ENCODE measurements at places on chromosomes 3 and 15.
A peak's percentile ranks its signal among the peaks of the same experiment; 100 is the strongest.

- no peak for DNase-seq
Measured at GRCh38 chr3:108208831-108209230, 13.4 kb downstream of the IFT57 start.

- no peak for DNase-seq
Measured at GRCh38 chr3:12914088-12914487, 72.7 kb upstream of the RPL32 start.

GRCh38 chr3:181358562-181358961, 353.2 kb upstream of the SOX2 start:
- DNase-seq: no peak

- no peak for DNase-seq
Measured at GRCh38 chr15:88174571-88174970, 82.0 kb downstream of the NTRK3 start.

DNA sequence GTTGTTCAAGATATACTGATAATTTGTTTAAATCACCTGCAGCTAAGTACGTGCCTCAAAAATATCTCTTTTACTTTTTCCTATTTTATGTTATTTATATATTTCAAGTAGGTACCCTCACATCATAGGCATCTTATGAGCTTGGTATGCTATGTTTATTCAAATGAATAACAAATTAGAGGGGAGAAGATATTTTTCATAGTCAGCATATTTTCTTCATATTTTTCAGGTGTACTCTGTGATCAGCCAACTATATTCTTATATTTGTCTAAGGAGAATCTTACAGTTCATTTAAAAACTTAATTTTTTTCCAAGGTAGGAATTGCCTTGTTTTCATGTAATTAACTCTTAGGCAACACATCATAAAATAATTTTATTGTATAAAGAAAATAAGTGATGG, 421.1 kb upstream of the GRM7 start:
- DNase-seq: no peak

DNA sequence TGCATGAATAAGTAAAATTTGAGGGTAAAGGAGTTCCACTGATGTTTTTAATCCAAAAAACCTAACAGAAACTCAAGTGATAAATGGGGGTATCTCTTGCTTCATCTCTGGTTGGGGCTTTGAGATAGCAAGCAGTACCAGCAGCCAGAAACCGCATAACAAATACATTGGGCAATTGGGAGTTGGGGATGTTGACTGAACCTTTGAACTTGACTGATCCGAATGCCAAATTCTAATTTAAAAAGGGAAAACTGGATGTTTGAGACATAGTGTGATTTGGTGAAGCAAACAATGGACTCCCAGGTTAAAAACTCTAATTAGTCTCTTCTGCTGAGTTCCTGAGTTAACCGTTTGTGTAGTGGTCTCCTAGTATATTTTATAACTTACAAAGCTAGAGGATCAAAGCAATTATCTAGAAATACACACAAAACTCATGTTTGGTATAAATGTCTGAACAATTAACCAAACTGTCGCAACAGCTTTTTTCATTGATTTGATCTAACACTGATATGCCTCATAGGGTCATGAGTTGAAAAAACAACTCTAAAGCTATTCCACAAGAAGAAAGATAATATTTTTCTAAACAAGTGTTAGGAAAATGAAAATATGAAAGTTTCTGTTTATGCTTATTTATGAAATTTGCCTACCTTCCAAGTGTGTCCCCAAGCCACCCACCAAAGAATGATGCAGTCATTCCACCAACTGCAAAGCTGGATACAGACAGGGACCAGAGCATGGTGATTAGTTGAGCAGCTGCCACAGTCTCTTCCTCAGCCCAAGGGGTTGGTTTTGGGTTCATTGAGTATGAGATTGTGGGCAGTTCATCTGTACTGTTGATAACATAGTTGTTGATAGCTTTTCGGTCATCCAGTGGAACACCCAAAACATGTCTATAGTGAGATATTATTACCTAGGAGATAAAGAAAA, 12.4 kb downstream of the SLC2A2 start:
- no peak for DNase-seq

- no peak for DNase-seq
Measured at GRCh38 chr3:167521006-167521355, 47.1 kb upstream of the SERPINI2 start.

- peak; percentile 58 for DNase-seq
Measured at GRCh38 chr3:39260957-39261356, 18.9 kb downstream of the CX3CR1 start.

- DNase-seq: no peak
Measured at GRCh38 chr3:155031186-155031585, 48.9 kb upstream of the MME start.

GRCh38 chr3:72976281-72976741, 20.3 kb upstream of the PPP4R2 start:
- no peak for DNase-seq

GRCh38 chr3:46393554-46394434, 13.1 kb downstream of the CCR5AS start:
- DNase-seq: no peak

DNA sequence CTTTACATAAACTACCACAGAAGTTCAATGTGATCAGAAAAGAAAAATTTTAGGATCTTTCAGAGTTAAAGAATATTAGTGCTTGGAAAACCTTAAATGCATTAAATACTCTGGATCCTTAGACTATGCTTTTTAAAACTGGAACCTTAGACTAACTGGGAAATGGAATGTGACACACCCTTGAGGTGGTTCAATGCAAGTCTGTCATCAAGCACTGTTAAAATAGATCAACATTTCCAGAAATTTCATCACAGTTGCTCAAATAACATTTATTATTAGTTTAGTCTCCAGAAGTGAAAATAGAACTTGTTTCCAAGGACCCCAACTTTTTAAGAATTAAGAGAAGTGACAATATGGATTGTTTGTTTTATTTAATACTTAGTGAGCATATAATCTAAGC, 71.8 kb downstream of the GAP43 start:
- DNase-seq: no peak

- DNase-seq: no peak
Measured at GRCh38 chr3:98012979-98013378, 22.1 kb downstream of the GABRR3 start.

GRCh38 chr15:101107625-101108460, 144.0 kb downstream of the CHSY1 start:
- DNase-seq: no peak

GRCh38 chr15:42059661-42060476, 34.5 kb downstream of the PLA2G4D start:
- peak; percentile 84 for DNase-seq

- DNase-seq: no peak
Measured at GRCh38 chr3:17195192-17195611, 310.4 kb downstream of the PLCL2 start.

DNA sequence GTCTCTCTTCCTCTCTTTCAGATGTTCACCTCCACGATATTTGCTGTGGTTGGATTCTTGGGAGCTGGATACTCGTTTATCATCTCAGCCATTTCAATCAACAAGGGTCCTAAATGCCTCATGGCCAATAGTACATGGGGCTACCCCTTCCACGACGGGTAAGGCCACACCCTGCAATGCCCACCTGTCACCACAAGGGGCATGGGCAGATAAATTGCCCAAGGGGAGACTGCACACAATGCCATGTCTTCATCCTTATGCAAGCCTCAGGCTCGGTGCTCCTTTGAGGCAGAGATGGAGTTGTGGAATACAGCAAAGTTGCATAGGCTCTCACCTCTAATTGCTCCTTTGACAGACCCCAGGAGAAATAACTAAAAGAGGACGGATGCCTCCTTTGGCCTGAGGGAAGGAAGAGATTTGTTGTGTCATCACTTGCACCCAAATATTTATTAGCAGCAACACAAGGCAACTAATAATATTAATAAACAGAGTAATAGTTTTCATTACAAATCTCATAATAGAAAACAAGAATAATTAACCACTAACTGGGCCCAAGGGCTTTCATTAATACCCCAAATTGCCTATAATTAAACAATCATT, 13.2 kb downstream of the TM4SF4 start:
- no peak for DNase-seq

DNA sequence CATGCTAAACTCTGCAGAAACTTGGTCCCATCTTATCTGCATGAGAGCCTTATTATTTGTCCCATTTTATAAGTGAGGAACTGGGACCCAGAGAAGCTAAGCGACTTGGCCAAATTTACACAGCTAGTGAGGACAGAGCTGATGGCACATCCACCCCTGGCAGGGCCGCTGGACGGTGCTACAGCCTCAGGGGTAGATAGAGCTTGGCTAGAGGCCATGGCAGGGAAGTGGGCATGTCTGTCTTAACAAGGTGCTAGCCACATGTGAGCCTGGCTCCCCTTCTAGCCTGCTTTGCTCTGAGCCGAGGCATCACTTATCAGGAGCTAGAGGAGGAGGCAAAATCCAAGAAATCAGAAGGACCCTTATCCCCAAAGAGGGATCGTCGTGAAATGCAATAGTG, 36.7 kb upstream of the SYNM start:
- no peak for DNase-seq

DNA sequence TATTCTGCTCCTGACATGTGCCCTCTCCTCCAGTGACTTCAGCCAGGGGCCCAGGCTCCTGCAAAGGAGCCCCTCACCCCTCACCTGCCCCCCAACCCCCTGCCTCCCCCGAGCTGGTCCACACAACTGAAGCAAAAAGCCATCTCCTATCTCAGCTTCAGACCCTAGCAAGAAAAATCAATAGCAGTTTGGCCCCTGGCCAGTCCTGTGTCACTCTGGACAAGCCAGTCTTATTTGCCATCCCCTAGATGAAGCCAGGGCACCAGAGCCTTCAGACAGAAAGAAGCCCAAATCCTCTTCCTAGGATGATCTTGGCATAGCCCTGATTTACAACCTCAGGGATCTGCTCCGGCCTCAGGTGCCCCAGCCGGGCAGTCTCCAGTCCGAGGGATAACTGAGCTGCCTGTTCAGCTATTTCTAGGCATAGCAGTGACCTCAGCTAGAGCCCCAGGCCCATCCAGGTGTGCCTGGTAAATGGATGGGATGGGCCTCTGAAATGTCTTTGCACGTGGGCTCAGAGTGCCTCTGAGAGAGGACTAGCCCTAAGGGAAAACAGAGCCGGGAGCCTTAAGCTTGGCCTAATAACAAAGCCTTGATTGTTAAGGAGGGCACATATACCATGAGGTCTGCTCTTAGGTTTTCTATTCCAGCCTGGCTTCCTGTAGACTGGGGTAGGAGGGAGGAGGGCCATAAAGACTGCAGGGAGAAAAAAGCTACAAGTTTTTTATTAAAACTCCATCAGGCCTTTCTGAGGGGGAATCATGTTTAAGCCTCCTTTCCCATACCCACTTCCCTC, 242.0 kb downstream of the SHQ1 start:
- no peak for DNase-seq

- no peak for DNase-seq
Measured at GRCh38 chr3:58577269-58577821, at the start of gene FAM107A. Gene FAM107A, minus strand, starts transcription at chr3:58577391. Its CDS starts 7,531 bp downstream, at chr3:58569860.

DNA sequence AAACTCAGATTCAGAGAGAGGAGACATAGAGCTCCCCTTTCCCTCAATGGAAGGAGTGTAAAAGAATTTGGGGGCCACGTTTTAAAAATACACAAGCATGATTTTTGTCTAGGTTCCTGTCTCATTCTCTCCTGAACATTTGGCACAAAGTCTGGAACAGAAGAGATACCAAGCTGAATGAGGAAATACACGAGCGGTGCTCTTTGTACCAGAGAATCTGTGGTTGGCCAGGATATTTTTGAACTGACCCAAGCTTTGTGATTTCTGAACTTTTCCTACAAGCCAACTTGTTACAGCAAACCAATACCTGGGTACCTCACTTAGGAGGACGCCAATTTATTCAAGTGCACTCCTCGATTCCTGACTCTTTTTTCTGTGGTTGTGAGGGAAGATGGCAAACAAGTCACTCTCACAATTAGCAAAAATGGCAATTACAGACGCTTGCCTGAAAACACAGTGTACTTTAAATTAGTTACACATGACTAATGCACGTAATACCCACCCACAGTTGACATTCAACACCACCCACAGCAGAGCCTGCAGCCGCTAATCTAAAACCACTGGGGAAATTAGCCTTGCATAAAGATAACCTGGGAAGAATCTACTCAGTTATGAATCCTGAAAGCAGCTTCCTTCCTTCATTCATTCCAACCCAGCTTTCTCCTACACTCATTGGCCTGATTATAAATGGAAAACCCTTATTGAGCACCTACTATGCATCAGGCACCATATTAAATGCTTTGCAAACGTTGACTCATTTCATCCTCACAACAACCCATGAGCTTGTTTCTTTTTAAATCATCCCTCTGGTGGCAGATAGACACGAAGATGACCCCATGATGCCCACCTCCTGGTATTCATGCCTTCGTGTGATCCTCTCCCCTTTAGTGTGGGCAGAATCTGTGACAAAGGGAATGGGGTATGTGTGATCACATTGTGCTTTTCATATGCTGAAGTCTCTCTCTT, 293.5 kb downstream of the KBTBD8 start:
- DNase-seq: no peak

- DNase-seq: no peak
Measured at GRCh38 chr3:70779296-70779695, 466.9 kb upstream of the MDFIC2 start.

DNA sequence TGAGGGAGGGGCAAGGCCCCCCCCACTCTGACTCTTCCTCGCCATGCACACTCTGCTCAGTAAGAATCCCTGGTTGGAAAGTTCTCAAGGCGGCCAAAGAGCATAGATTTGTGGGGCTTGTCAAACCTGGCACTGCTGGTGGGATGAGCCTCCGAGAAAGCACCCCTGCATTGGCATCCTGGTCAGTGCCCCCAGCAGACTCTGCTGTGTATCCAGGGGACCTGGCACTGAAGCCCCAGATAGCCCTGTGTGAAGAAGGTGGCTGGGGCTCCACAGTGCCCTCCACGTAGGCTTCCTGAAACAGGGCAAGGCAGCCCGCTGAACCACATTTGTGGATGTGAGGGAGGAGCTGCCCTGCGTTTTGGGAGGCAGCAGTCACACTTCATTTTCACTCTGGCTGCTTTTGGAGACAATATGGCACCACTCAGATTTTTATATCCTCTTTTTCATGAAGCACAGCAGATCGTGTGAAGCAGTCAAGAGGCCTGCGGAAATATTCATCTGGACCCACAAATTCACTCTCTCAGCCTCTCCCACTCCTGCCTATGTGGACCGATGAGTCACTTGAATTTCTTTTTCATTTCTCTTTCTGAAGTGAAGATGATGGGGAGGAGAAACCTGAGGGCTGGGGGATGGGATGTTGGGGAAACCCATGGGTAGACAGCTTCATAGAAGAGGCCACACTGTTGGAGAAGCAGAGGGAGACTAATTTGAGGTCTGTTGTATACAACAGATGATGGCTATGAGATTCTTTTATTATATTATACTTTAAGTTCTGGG, 88.7 kb upstream of the BCL6 start:
- DNase-seq: no peak

DNA sequence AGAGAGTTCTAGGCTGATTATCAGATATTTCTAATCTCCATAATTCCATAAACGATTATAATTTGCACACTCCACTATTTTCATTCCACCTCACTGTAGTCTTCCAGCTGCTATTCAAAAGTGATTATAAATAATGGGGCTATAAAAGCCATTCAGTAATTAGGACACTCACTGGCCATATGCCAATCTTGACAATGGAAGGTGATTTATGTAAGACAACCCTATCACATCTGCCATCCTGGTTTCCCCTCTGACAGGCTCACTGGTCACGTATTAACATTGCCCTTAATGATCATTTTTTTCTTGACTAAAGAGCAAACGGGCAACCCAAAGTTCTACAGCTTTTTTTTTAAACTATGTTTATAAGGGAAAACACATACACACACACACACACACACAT, 402.4 kb downstream of the MAGI1 start:
- no peak for DNase-seq

- no peak for DNase-seq
Measured at GRCh38 chr3:69309814-69310213, 76.1 kb downstream of the FRMD4B start.
